ENCODE measurements at places on chromosomes 3 and 15.
A peak's percentile ranks its signal among the peaks of the same experiment; 100 is the strongest.

DNA sequence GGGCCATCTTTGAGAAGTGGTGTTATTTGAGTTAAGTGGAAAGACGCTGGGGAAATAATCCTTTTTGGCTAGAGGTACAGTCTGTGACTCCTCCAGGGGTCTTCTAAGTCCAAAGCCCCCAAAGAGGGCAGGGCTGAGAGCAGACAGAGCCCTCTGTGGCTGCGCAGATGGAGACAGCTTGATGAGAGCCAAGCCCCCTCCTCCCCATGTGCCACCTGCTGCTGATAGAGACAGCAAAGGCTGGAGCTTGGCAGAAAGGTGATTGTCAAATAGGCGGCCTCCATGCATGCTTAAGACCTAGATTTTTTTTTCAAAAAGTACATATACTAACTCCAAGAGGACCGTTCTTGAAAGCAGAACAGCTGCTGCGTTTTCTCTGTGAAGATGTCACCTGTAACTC is 72.4 kb downstream of the CRYGS start:
- no peak for DNase-seq

GRCh38 chr3:15099364-15100098 is 583 bp upstream of the RBSN start:
- DNase-seq, result no peak

DNA sequence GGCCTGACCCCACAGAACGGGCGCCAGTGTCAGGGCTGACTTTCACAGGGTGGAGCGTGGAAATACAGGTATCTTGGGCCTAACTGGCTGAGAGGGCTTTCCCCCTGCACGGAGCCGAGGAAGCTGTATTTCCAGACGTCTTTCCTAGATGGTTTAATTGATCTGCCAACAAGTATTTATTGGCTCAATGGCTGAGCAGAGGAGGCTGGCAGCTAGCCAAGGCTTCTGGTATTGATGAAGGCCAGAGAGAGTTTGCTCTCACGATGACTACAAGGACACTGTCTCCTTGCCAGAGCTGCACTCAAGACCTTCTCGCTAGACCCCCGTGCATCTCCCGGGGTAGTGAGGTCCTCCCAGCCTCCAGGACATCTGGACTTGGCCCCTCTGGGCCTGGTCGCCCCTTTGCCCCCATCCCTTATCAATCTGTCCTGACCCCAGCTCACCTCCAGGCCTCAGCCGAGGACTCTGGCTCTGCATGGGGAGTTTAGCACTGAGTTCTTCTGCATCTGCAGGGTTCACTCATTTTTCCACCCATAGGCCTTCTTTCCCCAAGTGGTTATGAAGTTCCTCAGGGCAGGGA is 20.6 kb downstream of the SPSB4 start:
- no peak for DNase-seq

- DNase-seq, result peak; percentile 89
Observed at GRCh38 chr3:126961191-126961790, 21.6 kb upstream of the PLXNA1 start.

DNA sequence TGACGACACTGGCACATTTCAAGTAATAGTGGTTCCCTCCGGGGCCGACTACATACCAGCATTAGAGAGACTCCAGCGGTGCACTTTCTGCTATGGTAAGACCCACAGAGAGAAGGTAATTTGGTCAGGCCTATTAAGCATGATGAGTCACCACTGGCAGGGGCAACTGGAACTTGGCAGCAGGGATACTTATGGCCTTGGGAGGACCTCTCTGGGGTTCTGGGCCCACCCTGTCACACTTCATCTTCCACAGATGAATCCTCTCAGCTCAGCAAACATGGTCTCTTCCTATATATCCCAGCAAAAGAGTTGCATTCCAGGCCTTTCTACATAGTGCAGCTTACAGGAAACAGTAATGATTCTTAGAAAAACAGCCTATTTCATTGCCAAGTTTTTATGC is 88.0 kb downstream of the PIK3R4 start:
- no peak for DNase-seq

DNA sequence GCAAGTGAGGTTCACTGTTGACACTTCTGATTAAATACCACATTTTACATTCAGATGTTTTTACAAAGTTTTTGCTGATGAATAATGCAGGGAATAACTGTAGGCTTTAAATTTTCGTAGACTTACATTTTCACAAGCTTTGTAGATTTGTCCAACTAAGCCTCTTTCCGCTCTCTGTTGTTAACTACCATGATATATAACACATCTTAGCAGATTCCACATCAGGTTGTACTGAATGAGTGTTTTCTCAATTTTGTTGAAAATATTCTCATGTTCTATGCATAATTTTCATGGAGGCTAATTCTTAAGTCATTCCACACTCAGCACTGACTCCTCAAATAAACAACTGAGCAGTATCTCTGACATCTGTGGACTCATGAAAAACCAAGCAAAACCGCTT is 168.3 kb downstream of the RSRC1 start:
- DNase-seq, result no peak

DNA sequence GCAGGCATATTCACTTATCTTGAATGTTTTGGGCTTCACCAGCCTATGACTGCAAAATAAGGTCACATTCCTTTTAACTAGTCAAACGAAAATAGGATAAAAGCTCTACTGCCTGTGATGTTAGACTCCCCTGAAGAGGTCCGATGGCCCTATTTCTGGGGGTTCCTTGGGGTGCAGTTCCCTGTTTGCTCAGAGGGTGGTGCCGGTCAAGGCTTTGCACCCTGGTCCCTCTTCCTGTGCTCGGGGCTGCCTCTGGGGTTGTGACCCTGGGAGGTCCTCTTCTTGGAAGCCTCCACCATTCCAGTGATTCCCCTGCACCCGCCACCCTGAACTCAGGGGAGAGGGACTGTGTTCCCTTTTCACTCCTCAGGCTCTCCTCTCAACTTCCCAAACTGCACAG is 86.7 kb upstream of the ANKRD34C start:
- no peak for DNase-seq

DNA sequence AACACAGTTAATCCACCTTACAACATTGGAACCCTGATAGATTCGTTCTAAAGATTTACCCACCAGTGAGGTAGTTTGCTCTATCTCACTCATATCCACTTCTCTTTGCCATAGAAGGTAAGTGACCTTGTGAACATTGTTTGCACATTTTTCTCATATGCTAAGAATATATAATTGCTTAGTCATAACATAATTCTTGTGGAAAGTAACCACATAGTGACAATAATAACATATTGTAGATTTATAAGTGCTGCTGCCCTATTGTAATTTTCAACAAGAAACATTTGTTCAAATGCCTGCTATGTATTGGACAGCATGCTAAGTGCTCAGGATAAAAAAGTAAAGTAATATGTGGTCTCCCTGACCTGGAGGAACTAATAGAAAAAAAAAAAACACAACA is 554.2 kb upstream of the KCNMB2 start:
- DNase-seq, result no peak

- DNase-seq, result no peak
Observed at GRCh38 chr3:85842081-85842480, 883.3 kb downstream of the CADM2 start.

DNA sequence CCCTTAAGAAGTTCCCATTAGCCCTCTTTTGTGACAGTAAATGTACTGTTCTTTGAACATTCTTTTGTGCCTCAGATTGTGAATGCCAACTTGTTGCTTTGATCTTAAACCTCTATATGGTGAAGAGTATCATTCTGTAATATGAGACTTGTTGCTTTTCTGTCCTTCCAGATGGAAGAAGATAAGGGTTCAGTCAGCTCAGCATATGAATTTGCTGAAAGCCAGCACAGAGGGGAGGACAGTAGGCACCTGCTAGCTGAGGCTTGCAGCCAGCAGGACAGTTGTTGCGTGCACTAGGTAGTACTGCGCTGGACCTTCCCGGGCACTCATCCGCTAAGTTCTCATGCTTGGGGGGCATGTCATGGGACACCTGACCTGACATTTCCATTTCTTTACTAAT is 74.7 kb downstream of the DCUN1D1 start:
- DNase-seq, result no peak

DNA sequence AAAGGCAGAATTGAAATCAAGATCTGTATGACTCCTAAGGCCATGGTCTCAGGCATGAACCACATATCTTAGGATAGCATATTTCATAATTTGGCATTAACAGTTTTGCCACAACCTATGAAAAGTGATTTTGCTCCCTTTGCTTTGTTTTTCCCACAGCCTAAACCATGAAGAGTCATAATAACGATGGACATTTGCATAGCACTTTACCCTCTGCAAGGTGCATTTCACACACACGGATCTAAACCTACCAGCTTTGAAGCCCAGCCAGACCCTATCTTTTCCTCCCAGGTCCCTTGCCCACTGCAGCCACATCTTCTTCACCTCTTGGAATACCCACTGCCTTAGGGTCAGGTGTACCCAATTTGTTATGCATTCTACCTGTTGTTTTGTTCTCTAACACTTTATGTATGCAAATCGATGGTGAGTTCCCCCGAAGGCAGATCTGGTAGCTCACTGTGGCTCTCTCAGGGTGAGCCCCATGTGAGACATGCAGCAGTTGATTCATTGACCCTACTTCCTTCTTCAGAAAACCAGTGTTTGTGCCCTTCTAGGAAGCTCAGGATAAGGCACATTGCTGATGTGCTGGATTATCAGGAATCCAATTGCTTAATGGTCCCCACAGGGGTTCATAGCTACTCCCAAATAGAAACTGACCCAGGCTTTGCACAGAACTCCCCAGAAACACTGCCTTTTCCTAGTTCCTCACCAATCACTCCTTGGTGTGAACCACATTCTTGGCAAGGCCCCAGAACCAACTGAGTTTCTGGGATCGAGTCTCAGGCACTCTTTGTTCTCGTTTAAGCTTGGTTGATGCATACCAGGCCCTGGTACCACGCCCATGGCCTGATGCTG is 8.7 kb downstream of the ARHGAP31 start:
- DNase-seq, result no peak

DNA sequence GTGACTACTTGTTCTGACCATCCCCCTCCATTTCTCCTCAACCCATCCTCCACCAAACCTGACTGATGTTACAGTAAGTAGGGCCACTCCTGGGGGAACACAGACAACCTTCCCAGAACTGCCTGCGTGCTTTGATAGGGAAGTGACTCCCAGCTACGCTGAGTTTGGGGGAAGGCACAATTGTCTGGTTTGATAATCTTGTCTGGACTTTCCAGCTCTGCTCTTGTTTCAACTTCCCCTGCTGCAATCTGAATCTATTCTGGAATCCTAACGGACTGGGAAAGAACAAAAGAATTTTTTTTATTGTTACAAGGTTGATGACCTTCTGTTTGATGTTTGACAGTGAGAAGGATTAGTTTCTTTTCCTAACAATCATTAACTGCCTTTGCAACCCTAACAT is 895.6 kb downstream of the ROBO1 start:
- DNase-seq, result no peak

GRCh38 chr3:105490045-105490444 is 123.3 kb downstream of the ALCAM start:
- no peak for DNase-seq

- peak; percentile 32 for DNase-seq
Observed at GRCh38 chr15:90893175-90894090, 9.1 kb downstream of the FES start.

DNA sequence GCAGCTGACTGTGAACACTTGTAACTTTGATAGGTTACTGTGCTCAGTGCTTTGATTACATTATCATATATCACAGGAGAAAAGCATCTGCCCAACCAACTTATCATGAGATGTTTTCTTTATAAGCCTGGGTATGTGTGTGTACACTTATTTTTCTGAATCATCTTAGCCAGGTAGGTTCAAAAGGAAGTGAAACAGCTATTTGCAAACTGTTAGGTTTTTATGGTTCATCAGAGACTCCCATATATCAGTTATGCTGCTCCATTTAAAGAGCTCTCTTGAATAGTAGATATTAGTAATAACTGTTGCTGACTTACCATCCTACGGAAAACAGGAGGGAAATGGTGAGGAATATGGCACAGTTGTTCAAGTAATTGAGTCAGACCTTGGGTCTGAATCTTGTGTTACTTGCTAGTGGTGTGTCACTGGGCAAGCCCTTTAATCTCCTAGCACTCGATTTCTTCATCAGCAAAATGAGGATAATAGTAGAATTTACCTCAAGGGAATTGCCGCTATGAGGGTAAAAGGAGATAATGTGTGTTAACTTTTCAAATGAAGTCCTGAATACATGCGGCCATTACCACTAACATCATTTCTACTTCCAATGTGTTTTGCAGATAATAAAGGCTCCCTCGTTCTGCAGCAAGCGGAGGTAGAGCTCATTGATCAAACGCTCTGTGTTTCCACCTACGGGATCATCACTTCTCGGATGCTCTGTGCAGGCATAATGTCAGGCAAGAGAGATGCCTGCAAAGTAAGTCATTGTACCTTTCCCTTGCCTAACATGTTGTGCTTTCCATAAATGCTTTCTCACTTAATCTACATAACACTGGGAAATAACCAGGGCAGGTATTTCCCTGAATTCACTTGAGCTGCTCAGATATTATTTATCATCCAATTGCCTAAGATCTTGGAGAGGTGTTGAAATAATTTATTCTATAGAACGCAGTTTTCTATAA is 7.8 kb upstream of the C3orf52 start:
- DNase-seq, result no peak

GRCh38 chr3:46968783-46969428 is 7.6 kb downstream of the CCDC12 start:
- no peak for DNase-seq

DNA sequence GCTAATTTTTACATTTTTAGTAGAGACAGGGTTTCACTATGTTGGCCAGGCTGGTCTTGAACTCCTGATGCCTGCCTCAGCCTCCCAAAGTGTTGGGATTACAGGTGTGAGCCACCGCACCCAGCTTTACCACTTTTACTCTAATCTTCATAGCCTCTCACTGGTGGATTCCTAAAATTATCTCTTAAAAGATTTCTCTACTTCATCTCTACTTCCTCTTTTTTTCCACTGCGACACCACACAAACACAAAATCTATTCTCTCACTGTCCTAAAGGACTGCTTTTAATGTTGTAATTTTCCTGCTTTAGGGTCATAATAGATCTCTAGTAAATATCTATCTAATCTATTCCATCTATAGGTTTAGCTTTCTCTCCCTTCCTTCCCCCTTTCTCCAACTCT is 34.0 kb upstream of the TBL1XR1 start:
- DNase-seq, result no peak

GRCh38 chr15:72141171-72142084 is 23.2 kb downstream of the SENP8 start:
- DNase-seq, result no peak

- no peak for DNase-seq
Observed at GRCh38 chr3:99430348-99431134, 207.9 kb upstream of the COL8A1 start.

GRCh38 chr15:70777170-70777926 is 14.0 kb upstream of the UACA start:
- no peak for DNase-seq

- DNase-seq, result no peak
Observed at GRCh38 chr3:132087356-132087755, 52.5 kb upstream of the CPNE4 start.

DNA sequence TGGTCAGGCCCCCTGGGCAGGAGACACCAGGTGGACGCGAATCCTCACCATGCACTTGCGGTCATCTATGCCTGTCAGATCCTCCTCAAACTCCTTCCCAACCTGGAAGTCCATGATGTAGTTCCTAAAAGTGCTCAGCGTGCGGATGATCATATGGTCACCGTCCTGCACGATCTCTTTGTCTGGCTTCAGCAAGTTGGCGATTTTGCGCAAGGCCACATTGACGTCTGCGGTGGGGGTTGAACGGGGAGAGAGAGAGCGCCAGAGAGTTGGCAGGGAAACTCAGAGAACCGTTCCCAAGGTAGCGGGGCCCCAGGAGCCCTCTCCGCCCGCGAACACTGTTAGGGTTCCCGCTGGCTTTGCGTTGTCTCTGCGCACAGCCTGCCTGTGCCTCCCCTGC is 809 bp downstream of the RBP1 start:
- peak; percentile 80 for DNase-seq
